ENCODE measurements at places on chromosomes 12 and 14.
A peak's percentile ranks its signal among the peaks of the same experiment; 100 is the strongest.

DNA sequence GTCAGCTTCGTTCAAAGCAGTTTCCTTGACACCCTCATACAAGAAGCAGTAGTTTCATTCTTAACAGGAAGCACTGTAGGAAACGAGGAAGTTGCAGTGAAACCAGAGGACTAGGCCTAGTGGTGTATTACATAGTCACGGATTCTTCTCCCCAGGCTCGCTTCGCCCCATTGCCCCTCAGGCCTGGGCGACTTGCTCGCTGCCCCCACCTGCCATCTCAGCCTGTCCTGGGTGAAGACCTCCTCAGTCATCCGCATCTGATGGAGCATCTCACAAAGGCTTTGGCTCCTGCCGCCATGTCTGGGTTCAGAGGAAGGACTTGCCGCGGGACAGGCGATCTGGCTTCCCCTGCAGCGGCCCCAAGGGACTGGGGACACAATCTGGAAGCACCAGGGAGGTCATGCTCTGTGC, 93.5 kb downstream of the LMNTD1 start:
- DNase-seq: no peak

DNA sequence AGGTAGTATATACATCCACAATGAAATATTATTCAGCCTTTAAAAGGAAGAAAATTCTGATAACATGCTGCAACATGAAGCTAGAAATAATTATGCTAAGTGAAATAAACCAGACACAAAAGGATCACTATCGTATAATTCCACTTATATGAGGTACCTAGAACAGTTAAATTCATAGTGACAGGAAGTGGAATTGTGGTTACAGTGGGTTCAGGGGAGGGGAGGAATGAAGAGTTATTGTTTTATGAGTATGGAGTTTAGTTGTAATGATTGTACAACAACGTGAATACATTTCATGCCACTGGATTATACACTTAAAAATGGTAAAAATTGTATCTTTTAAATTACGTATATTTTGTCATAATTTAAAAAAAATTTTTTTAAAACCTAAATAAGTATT, 21.0 kb downstream of the EEA1 start:
- DNase-seq: no peak

DNA sequence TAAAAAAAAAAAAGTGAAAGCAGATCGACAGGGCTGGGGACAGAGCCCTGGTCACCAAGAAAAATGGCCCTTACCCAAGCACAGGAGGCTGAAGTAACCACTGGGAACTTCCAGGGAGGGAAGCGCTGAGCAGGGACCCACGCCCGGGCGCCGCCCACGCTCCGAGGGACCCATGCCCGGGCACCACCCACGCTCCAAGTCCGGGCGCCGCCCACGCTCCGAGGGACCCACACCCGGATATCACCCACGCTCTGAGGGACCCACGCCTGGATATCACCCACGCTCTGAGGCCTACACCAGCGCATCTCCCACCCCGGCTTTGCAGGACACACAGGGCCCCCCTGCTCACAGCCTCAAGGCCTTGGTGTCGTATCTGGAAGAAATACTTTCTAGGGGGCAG, 25.7 kb downstream of the CHGA start:
- no peak for DNase-seq

DNA sequence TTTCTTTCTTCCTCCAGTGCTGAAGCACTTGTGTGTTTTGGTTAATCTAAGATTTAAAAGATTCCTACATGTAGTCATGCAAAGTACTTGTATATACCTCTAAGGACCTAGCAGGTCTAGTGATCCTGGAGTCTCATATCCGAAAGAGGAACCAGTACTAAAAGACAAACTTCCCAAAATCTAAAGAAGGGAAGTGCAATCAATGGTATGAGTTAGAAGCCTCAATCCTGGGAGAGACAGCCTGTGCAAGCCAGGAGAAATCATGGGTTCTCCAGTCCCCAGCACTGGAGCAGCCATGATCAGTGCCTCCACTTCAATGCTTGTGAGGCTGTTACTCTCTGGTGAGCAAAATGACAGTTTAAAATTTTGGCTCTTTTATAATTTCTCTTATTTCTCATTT, 277.4 kb downstream of the DAD1 start:
- no peak for DNase-seq

- DNase-seq: peak; percentile 56
Observed at GRCh38 chr12:118120579-118121363, 15.2 kb upstream of the PEBP1 start.

GRCh38 chr12:31031951-31032335, 41.7 kb upstream of the DDX11 start:
- no peak for DNase-seq

DNA sequence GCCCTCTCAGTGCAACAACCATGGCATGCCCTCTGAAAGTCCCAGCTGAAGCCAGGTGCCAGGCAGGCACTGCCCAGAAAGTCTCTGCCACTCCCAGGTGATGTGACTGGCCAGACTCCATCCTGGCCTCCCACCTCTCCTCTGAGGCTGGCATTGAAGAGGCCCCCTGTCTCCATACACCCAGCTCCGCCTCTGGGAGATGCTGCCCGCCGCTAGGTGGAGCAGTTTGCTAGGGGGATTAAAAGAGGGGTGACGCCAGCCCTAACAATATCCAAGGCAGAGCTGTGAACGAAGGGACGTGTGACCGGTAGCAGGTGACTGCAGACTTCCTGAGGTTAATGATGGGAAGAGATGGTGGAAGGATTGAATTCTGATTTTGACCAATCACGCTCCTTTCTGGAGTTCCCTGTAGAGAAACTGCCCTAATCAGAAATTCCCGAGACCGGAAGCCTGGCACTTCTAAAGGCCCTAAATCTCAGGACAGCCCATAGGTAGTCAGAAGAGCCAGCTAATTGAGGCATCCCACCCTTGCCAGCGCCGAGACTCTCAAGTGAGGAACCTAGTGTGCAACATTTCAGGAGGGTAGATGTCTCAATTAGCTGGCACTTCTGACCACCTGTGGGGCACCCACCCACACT, 8.3 kb upstream of the PLEK2 start:
- no peak for DNase-seq

GRCh38 chr14:72457641-72458040, 436.3 kb downstream of the DPF3 start:
- peak; percentile 64 for DNase-seq

DNA sequence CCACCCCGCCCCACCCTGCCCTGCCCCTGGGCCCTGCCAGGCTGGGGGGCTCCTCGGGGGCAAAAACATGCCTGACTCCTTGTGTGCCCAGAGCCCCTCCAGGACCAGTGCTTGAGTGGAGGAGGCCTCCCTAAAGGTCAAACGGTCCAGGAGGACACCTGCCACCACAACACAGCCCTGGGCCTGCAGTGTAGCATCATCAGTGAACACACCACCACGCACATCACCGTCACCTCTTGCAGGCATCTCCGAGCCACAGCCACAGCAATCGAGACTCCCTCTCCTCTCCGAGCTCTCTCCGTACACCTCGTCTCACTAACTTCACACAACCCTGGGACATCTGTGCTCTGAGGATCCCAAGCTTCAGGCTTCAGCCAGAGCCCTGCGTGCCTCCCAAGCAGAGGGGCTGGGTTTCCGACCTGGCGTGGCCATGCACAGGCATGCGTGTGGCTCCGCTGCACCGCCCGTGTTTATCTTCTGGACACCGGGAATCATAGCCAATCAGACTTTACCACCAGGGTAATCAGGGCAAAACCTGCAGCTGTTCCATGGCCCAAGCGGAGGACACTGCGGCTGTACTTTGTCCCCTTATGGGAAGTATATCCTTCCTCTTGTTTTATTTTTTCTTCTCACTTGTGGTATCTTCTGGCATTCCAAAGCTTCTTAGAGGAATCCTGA, 6.2 kb upstream of the DIO3 start:
- DNase-seq: no peak

GRCh38 chr12:104951759-104952509, 6.2 kb downstream of the SLC41A2 start:
- DNase-seq: no peak

DNA sequence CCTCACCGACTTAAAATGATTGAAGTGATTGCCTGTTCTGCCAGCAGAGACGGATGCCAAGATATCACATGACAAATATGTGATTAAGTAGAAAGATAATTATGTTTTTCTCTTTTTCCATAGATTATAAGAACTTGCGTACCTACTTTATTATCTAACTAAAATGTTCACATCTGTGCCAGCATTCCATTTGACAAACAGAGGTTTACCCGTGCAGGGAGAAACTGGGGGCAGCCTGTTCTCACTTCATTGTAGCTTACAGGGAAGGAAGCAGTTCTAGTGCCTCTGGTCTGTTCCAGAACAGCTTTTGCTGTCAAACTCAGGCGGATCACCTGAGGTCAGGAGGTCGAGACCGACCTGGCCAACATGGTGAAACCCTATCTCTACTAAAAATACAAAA, 29.6 kb downstream of the CCDC62 start:
- DNase-seq: no peak

GRCh38 chr12:102957339-102958050, at the start of gene ASCL1:
ASCL1 (plus strand) TSS chr12:102957674; CDS start chr12:102958245, 571 bp downstream.
- DNase-seq: no peak

- DNase-seq: no peak
Observed at GRCh38 chr14:71362920-71363584, 455.8 kb downstream of the PCNX1 start.

- DNase-seq: no peak
Observed at GRCh38 chr14:59333668-59334067, 131.5 kb downstream of the GPR135 start.

DNA sequence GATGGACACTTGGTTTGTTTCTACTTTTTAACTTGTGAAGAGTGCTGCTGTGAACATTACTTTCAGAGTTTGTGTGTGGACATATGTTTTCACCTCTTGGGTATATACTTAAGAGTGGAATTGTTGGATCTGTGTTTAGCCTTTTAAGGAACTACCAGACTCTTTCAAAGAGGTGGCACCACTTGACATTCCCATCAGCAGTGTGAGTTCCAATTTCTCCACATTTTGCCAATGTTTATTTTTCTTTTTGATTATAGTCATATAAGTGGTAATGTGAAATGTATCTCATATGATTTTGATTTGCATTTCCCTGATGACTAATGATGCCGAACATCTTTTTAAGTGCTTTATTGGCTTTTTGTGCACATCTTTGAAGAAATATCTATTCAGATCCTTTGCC, 44.8 kb downstream of the ARHGAP5 start:
- no peak for DNase-seq

- no peak for DNase-seq
Observed at GRCh38 chr12:4829161-4829792, 80.4 kb upstream of the KCNA1 start.

GRCh38 chr12:53424626-53425514, 1.2 kb downstream of the AMHR2 start:
- no peak for DNase-seq

DNA sequence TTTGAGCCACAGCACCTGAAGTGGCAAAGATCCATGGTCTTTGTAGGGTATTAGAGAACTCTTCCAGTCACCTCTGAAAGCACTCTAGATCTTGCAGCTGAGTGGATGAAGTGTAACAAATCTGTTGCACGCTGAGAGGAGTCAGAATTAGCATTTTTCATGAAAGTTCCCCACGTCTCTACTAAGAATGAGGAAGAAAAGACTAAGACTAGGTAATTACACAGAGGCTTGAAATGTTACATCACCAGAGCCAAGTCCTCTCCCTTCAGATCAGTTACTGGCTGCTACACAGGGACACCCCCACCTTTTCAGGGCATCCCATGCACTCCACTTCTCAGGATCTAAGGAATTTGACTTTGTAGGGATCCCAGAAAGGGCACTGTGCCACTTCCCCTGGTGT, 98.6 kb upstream of the FKBP4 start:
- no peak for DNase-seq

DNA sequence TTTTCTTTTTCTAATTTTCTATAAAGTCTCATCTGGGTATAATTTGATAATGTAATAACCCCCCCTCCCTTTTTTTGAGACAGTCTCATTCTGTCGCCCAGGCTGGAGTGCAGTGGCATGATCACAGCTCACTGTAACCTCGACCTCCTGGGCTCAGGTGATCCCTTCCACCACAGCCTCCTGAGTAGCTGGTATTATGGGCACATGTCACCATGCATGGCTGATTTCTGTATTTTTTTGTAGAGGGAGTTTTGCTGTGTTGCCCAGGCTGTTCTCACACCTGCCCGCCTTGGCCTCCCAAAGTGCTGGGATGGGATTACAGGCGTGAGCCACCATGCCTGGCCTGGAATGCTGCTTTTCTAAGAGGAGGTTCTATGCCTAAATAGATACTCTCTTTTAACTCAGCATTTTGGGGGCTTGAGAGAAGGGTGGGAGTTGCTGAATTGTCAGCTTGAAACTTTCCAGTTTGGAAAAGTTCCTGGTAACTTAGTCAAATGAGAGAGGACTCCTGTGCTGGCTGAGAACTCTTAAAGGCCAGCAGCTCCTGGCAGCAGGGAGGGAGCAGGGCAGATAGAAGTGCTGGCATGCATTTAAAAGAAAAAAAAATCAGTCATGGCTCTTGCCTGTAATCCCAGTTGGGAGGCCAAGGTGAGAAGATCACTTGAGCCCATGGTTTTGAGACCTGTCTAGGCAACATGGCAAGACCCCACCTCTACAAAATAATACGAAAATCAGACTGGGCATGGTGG, 13.0 kb downstream of the NUDT4 start:
- no peak for DNase-seq

GRCh38 chr12:32947206-32948067, 50.9 kb upstream of the PKP2 start:
- peak; percentile 54 for DNase-seq

DNA sequence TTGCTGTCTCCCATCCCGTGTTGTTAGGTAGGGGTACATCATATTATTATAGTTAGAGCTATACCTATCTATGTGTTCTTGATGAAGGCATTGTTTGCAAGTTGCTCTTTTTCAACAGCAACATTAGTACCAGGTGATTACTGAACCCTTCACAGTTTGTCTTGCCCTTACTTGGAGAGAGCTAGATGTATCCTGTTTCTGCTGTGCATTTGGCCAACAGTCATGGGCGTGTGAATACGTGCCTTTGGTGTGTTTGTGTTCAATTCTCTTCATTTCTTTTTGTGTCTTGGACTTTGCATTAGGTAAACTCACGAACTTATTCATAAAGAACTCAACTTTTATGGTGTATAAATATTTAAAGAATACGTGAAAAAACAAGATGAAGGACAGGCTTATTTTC, 14.3 kb downstream of the ARF6 start:
- no peak for DNase-seq

DNA sequence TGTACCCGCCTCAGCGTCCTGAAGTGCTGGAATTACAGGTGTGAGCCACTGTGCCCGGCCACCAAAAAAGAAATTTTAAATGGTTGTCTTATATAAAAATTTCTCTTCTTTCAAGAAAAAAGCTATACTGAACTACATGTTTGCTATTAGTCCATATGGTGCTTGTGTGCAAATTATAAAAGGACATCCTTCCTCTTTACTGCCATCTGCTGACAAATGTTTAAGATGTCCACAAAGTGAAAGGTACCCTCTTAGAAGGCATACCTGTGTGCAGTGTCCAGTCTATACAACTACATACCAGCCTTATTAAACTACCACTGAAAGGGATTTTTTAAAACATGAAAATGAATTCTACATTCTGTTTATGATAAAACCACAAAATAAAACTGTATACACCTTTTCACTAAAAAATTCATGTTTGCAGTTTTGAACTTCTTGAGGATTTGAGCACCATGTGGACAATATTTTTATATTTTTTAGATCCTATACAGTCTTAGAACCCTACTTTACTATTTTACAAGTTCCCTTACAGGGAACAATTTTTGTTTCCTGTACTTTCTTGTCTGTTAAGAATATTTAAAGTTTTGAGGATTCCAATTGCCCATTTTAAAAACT, 32.8 kb upstream of the TOMM20L start:
- DNase-seq: peak; percentile 7
